ENCODE measurements at places on chromosomes 16 and 17. TPM values are rescaled to one million over a fixed set of nuclear protein-coding genes. Genes with fewer than 3 reads are reported as not detected.

CIAO3 gene
- total RNA-seq, result 18.3 TPM

HES7 gene
- 1.9 TPM for total RNA-seq

CD300H gene
- not detected for total RNA-seq

SLFN5 gene
- 33.9 TPM for total RNA-seq

NACA2 gene
- total RNA-seq, result not detected

METTL23 gene
- total RNA-seq, result 30.0 TPM

SOST gene
- not detected for total RNA-seq

DNA sequence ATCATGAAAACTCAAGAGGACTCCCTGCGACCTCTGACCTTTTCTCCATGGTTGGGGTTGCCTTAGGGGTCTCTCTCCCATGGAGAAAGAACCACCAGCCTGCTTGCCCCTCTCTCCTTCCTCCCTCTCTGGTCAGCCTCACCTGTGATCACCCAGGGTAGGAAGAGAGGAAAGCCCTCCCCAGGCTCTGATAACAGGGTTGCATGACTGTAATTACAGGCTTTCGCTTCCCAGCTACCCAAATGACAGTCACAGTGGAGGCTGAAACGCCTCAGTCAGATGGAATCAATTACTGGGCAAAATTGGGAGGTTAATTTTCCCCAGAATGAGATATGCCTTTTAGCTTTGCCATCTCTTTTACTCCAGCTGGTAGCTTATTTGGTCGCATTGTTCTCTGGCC lies 265.8 kb upstream of the SOX9 start:
- no peak overlapping the region for H3K27ac ChIP-seq
- no peak overlapping the region for H3K4me3 ChIP-seq
- DNase-seq, result no peak
- no peaks in the 10 kb centered on the region for H3K36me3 ChIP-seq
- H3K4me1 ChIP-seq, result no peaks in the 10 kb centered on the region

DNA sequence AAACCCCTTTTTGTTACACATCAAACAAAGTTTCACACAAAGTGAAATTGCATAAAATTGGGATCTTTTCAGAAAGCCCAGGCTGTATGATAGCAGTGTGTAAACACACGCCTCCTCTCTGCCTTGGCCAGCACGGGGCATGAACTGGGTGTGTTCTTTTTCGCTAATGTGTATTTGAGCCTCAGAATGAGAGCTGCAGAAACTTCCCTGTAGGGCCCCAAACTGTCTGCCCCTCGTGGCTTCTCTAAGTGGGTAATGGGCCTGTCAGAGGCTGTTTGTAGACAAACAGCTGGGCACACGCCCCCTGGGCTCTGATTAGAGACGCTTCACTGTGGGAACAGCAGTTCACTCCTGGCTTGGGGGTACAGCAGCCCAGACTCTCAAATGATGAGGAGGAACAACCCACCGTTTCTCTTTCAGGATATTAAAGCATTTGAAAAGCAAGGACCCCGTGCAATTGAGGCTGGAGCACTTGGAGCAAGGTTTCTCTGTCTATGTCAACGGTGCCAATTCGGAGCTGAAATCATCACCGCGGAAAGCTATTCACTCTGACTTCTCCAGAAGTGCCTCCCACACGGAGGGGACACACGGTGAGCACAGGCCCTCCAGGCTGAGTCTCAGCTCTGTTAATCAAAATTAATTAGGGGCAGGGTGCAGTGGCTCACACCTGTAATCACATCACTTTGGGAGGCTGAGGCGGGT lies 78.4 kb downstream of the KATNIP start:
- H3K4me3 ChIP-seq, result no peak overlapping the region
- peaks cover 8% of the 10 kb centered on the region for H3K36me3 ChIP-seq
- no peak for DNase-seq
- H3K27me3 ChIP-seq, result no peaks in the 10 kb centered on the region

DNA sequence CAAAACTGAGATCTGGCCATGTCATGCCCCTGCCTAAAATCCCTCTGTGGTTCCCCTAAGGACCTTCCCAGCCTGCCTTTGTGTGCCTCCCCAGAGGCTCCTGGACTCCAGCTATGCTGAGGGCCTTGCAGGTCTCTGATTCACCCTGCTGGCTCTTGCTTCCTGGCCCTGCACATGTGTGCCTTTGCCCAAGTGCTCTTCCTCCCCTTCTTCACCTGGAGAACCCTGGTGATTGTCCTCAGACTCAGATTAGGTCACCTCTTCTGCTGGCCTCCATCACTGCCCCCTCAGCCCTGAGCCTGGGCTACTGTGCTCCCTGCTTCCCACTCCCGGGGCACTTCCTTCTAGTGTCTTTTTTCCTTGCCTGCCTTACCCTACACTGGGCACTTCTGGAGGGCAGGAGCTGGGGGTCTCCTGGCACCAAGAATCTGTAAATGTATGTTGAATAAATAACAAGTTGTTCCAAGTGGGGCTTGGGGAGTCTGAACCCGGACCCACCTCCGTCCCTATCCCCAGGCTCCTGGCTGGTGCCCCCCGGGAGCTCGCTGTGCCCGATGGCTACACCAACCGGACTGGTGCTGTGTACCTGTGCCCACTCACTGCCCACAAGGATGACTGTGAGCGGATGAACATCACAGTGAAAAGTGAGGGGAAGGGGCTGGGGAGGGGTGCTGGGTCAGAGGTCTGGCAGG lies 7.8 kb downstream of the ITGA3 start:
- no peak overlapping the region for H3K27ac ChIP-seq
- no peak overlapping the region for H3K4me3 ChIP-seq

GRCh38 chr17:55330344-55330933 lies 65.7 kb downstream of the HLF start:
- no peaks in the 10 kb centered on the region for H3K27me3 ChIP-seq
- H3K27ac ChIP-seq, result no peak overlapping the region
- no peak overlapping the region for H3K4me3 ChIP-seq
- no peak for DNase-seq

GRCh38 chr17:42459801-42460281 lies 1.2 kb downstream of the ATP6V0A1 start:
- peaks cover 2% of the 10 kb centered on the region for H3K36me3 ChIP-seq
- H3K27me3 ChIP-seq, result no peaks in the 10 kb centered on the region
- peak overlapping the region; percentile 12 for H3K27ac ChIP-seq
- peaks cover 36% of the 10 kb centered on the region for H3K4me1 ChIP-seq

DNA sequence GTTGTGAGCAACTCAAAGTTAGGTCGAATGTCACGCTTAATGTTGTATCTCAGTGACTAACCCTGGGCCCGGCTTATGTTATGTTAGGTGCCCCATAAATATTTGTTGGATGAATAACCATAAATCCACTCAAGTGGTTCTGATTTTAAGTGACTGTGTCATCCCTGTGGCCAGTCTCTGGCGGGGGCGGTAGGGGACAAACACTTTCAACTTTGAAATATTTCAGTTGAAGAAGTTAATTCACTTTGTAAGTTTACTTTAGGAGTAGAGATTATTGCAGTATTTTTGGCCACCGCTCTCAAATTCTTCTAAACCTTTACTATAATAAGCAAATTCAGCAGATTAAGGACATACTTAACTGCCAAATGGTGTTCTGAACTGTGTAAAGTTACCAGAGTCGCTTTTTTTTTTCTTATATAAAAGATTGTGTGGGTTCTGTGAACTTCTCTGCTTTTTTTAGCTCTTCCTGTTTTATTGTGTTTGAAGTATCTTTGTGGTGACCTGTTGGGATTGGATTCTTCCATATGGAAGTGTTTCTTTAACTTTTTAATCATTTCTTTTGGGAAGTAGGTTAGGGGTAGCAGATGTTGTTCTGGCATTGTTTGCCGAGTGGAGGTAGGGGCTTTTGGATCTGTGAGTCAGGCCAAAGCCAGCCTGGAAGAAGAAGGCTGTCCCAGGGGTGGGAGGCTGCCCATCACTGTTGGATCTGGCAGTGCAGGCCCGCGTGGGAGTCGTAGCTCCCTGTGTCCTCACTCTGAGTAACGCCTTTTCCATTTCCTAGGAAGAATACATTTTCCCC lies 61.4 kb upstream of the TBX2 start:
- H3K4me1 ChIP-seq, result no peaks in the 10 kb centered on the region
- no peak for DNase-seq
- no peak overlapping the region for H3K27ac ChIP-seq
- H3K27me3 ChIP-seq, result no peaks in the 10 kb centered on the region

DNA sequence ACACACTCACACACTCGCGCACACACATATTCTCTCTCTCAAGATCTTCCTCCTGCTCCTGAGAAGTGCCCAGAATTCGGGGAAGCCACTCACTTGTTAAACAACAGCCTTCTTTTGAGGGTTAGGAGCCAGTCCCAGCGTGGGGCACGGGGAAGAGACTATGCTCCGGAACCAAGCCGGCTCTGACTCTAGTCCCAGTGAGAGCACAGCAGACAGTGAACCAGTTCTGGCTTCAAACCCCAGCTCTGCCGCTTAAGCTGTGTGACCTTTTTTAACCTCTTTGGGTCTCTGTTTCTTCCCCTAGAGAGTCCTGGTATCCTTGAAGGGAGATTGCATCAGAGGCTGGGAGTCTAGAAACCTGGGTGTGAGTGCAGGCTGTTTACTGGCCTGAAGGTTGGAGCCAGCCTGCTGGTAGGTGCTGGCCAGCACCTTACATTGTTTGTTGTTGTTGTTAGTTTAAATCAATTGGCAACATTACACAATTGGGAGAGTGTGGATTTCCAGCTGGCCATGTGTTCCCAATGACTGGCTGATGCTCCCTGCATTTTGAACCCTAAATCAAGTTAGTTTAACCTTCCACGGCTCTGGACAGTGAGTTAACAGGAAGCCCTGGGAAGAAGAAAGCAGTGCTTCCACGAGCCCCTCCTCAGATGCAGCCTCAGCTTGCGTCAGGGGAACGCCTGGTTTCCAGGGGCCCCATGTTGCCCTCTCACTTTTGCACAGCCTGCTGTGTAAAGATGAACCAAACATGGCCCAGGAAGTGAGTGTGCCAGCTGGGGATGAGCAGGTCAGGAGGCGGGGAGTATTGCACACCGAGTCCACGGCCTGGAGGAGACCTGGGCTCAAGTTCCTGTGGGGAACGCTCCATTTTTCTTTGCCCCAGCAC lies 71.5 kb downstream of the GAS7 start:
- no peak overlapping the region for H3K4me3 ChIP-seq
- H3K27me3 ChIP-seq, result no peaks in the 10 kb centered on the region
- no peak for DNase-seq
- peaks cover 24% of the 10 kb centered on the region for H3K4me1 ChIP-seq
- H3K36me3 ChIP-seq, result no peaks in the 10 kb centered on the region
- no peak overlapping the region for H3K27ac ChIP-seq

GRCh38 chr16:69131839-69132423 lies 457 bp downstream of the CHTF8 start:
- H3K27me3 ChIP-seq, result no peaks in the 10 kb centered on the region
- peaks cover 48% of the 10 kb centered on the region for H3K36me3 ChIP-seq
- DNase-seq, result peak; percentile 82
- H3K4me3 ChIP-seq, result peak overlapping the region; percentile 92
- peak overlapping the region; percentile 93 for H3K27ac ChIP-seq

GRCh38 chr16:85072947-85073346 lies 39.3 kb downstream of the CIBAR2 start:
- DNase-seq, result no peak
- no peaks in the 10 kb centered on the region for H3K4me1 ChIP-seq
- no peak overlapping the region for H3K27ac ChIP-seq
- H3K27me3 ChIP-seq, result no peaks in the 10 kb centered on the region
- no peaks in the 10 kb centered on the region for H3K36me3 ChIP-seq
- no peak overlapping the region for H3K4me3 ChIP-seq

DNA sequence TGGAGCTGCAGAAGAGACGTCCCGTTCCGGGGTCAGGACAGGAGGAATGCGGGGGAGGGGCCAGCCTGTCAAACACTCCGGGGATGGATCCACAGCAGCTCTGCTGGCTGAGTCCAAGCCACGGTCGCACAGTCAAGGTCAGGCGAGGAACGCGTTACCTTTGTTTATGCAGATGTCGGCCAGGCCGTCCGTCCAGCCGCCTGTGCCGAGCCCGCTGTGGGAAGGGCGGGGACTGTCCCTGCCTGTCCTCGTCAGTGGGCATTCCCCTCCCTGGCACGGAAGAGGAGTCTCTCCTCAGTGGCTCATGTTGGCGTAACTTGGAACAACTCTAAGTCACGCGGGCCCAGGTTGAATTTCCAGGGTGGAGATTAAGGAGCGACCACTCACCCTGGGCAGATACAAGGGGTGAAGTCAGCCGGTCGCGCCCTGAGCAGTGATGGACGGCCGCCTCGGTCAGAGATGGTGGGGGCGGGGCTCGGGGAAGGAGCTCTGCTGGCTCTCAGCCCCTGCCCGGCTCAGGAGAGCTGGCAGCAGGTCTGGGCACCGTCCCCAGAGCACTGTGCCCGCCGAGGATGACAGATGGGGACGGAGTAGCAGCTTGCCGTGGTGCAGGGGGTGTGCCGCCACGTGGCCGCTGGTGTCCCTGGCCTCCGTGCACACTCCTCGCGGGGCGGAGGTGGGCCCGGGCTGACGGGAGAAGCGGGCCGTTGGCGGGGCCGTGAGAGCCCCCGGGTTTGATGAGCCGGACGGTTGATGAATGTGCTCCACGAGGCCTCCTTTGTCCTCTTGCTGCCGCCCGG lies 7.3 kb downstream of the CACNA1H start:
- DNase-seq, result no peak
- no peak overlapping the region for H3K27ac ChIP-seq
- no peak overlapping the region for H3K4me3 ChIP-seq

DNA sequence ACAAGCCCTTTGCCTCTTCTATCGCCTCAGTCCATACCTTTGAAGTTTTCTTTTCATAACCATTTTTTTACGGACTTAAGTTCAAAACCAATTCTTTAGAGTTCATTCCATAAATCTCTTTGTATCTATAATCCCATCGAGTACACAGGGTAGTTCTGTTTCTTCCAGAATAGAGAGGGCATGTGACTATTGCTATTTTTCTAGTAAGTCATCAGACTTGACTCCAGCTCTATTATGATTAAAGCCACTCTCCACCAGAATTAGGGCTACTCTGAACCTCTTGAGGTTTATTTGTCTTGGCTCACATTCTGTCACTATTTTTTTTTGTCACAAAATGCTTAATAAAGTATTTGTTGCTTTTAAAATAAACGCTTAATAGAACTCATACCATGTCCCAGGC lies 191.9 kb upstream of the AXIN2 start:
- no peaks in the 10 kb centered on the region for H3K36me3 ChIP-seq
- no peak overlapping the region for H3K4me3 ChIP-seq
- H3K27me3 ChIP-seq, result peaks cover 9% of the 10 kb centered on the region
- H3K4me1 ChIP-seq, result peaks cover 16% of the 10 kb centered on the region

GRCh38 chr17:41537990-41538389 lies 9.9 kb upstream of the KRT19 start:
- H3K27ac ChIP-seq, result no peak overlapping the region
- H3K4me3 ChIP-seq, result no peak overlapping the region
- H3K27me3 ChIP-seq, result peaks cover 22% of the 10 kb centered on the region
- no peaks in the 10 kb centered on the region for H3K4me1 ChIP-seq

DNA sequence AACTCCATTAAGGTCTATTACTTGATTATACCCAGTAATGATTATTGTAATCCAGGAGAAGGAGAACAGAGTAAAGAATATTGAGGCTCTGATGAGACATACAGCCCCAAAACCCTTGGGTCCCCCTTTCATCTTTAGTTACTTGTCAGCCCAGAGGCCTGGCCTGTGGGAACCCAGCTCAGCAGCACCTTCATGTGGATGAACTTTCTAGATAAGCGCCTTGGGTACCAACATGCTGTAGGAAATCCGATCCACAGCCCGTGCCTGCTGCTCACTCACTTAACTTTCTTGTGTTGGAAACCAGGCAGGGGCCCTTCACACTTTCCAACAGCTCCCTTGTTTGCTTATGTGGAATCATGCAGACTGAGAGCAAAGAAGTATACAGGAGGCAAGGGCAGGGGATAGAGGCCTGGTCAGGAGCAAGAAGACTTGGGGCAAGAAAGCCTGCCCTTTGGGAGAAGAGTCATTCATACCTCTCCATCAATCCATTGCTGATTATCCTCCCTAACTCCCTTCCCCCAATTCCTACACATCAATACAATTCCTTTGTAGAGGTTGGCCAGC lies 64.0 kb upstream of the SOX9 start:
- DNase-seq, result no peak
- no peaks in the 10 kb centered on the region for H3K4me1 ChIP-seq
